Urinary bladder (tissue), 4 donors: ENCODE measurements at places on chromosomes 3 and 15. TPM values are rescaled to one million over a fixed set of nuclear protein-coding genes. Genes with fewer than 3 reads are reported as not detected.

BRK1 gene
- total RNA-seq, result 82.3 TPM

MNS1 gene
- total RNA-seq, result 7.1 TPM

INKA1 gene
- 10.3 TPM for total RNA-seq

CCDC71 gene
- 10.3 TPM for total RNA-seq

BFSP2 gene
- total RNA-seq, result not detected

PDIA5 gene
- 42.5 TPM for total RNA-seq

GRCh38 chr15:32677238-32677750 lies 35.8 kb downstream of the SCG5 start:
- DNase-seq, result no peak

DNA sequence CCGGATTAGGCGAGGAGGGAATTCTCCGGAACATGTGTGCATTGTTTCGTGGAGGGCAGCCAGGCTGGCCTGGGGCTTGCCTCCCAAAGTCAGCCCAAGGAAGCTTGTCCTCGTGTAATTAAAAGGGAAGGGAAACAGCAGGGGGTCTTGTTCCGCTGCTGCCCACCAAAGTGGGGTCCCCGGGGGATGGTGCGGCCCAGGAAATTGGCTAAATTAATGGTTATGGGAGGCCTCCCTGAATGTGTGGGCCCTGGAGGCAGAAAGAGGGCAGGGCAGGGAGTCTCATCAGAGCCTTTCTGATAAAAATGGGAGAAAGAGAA lies 118.1 kb downstream of the OPA1 start:
- no peak for DNase-seq

- no peak for DNase-seq
Observed at GRCh38 chr3:68033867-68034266, 379.5 kb upstream of the SUCLG2 start.

GRCh38 chr3:45084820-45085816 lies 59.0 kb downstream of the CLEC3B start:
- no peak for DNase-seq

- DNase-seq, result no peak
Observed at GRCh38 chr3:177201700-177202397, 4.6 kb upstream of the TBL1XR1 start.

GRCh38 chr15:29140475-29141307 lies 128.9 kb downstream of the NSMCE3 start:
- no peak for DNase-seq

DNA sequence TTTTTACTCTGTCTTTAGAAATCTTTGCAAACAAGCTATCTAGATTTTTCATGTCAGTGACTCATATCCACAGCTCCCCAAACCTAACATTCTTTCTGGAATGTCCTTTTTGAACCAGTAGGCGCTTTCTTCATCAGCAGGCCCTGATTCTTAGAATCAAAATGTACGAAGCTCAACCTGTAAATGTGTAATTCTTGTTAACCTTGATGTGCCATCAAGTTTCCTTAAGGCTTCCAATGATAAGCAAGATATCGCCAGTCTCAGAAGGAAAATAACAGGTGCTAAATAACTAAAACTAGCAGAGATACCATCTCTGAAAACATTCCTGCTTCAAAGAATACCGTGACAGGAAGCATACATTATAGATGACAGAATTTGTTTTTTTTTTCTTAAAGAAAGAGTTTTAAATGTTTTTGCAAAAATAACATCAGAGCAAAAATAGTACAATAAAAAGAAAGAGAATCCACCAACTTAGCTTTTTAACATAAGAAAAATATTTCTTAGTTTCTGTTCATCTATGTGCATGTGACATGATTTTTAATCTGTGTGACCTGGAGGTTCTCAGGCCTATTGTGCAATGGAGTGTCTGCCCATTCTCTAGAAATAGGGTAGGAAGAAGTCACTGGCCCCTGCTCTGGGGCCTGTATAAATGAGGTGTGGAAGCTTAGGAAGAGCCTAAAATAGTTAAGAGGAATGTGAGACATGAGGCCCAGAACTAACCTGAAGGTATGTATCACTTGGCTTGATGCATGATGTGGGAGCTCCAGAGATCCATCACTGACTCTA lies 14.7 kb upstream of the SECISBP2L start:
- DNase-seq, result no peak
